ENCODE measurements at places on chromosomes 13 and 19. TPM values are rescaled to one million over a fixed set of nuclear protein-coding genes. Genes with fewer than 3 reads are reported as not detected.

The ADGRL1 gene
- total RNA-seq, result 3.3 TPM

The ZNF433 gene
- 2.0 TPM for total RNA-seq

The APOC1 gene
- total RNA-seq, result 0.60 TPM

The BAX gene
- 101 TPM for total RNA-seq

The PRODH2 gene
- not detected for total RNA-seq

The RUBCNL gene
- 0.20 TPM for total RNA-seq

The SLITRK6 gene
- total RNA-seq, result not detected

The ODAD3 gene
- total RNA-seq, result under 0.01 TPM

The IL4I1 gene
- total RNA-seq, result 1.7 TPM

The CLEC4M gene
- 8.5 TPM for total RNA-seq

The MBD3L3 gene
- total RNA-seq, result not detected

The UBE2L5 gene
- total RNA-seq, result not detected

The IRS2 gene
- total RNA-seq, result 0.65 TPM

The COX6B2 gene
- total RNA-seq, result not detected

The ZNF442 gene
- 2.8 TPM for total RNA-seq

The THSD8 gene
- not detected for total RNA-seq

The FAM98C gene
- total RNA-seq, result 4.0 TPM

The CYP4F2 gene
- total RNA-seq, result not detected

The PRR19 gene
- total RNA-seq, result 0.44 TPM

The ANKRD24 gene
- 0.40 TPM for total RNA-seq

The KLK11 gene
- total RNA-seq, result not detected

The B3GNT3 gene
- 0.22 TPM for total RNA-seq

The COX7A1 gene
- 88.5 TPM for total RNA-seq

The KL gene
- under 0.01 TPM for total RNA-seq

The RDH8 gene
- total RNA-seq, result not detected

The TPRX2 gene
- total RNA-seq, result not detected

The CEACAM16 gene
- total RNA-seq, result not detected

The TNNI3 gene
- total RNA-seq, result not detected

The LAIR2 gene
- total RNA-seq, result not detected

The GNG7 gene
- total RNA-seq, result 0.87 TPM

The CCL25 gene
- total RNA-seq, result not detected

The SMIM17 gene
- 0.22 TPM for total RNA-seq

The PTOV1 gene
- 42.1 TPM for total RNA-seq

The UGGT2 gene
- total RNA-seq, result 35.3 TPM

The STOML3 gene
- not detected for total RNA-seq

The IZUMO2 gene
- not detected for total RNA-seq

The CD209 gene
- not detected for total RNA-seq

The OR7C2 gene
- total RNA-seq, result not detected

The PET100 gene
- 40.1 TPM for total RNA-seq

The CEACAM18 gene
- not detected for total RNA-seq

All from lung microvascular endothelial cell (primary cell).